T-helper 2 cell (primary cell): ENCODE measurements at places on chromosomes 6 and 20.

GRCh38 chr6:150756173-150756572 is 109.3 kb upstream of the MTHFD1L start:
- DNase-seq, result no peak

DNA sequence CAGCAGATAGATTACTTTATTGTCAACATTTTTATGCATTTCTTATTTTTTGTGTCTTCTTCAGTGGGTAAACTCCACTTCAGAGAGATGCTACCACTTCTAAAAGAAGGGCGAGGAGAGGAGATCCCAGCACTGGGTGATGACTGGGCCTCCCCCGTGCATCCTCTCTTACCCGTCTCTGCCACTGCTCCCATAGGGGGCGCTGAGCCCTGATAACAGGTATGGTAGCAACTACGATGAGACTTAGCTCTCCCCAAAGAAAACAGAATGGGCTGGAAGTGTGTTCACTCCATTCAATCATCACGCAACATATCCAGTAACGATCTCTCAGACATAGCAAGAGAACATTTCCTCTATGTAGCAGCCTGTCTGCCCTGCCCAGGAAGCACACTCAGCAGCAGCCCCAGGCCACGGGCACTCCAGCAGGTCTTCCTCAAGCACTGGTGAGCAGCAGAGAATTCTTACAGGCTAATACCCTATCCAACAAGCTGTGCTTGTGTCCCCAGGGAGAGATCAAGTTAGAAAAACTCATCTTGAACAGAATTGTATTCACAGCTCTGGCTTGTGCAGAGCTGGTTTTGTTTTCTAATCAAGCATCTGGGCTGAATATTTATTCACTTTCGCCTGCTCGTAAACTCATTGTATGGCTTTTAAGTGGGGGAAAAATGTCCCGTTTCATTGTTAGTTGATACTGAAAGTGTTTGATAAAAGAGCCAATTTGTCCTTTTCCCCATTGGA is 533.1 kb upstream of the CDH4 start:
- no peak for DNase-seq

DNA sequence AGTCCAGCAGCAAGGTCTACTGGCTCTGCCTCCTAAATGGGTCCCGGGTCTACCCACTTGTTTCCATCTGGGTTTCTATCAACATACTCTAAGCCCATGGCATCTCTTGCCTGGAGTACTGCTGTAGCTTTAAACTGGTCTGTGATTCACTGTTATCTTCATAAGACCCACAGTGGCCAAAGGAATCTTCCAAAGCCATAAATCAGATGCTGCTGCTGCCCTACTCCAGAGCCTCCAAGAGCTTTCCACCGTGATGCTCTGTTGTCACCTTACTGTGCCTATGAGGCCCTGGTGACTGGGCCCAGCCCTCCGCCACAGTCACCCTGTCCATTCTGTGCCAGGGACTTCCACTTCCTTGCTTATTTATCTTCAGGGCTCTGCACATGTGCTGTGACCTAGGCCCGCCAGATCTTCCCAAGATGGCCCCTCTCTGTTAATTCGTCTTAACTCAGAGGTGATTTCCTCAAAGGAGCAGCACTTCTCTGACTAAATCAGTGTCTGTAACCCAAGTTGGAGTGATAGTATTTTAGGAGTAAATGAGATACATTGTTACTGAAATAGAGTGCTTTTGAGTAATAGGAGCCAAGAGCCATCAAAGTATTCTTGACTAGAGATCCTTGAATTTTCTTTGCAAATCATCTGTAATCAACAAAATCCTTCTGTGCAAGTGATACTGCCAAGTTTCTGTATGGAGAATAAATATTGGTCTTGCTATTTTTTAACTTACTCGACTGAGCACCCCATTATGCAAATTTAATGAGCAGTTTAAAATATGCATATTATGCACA is 102.5 kb downstream of the PPP1R14C start:
- no peak for DNase-seq

GRCh38 chr6:1817033-1817761 is 207.5 kb downstream of the FOXC1 start:
- DNase-seq, result no peak

GRCh38 chr20:50919567-50919966 is 11.7 kb downstream of the ADNP start:
- no peak for DNase-seq

DNA sequence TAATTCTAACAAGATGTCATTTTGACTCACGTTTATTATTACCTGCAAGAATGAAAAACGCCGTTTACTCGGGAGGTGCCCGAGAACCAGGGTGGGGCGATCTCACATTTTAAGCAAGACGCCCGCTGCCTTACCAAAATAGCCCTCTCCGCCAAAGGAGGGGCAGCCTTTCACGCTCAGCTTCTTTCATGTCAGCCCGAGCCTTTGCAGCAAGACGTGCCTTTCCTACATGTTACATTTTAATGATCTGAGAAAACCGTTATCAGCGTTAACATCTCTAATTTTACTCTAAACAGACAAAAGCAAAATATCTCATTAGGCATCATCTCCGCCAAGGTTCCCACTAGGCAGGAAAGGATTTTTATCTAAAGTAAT is 2.0 kb downstream of the BACH2 start:
- DNase-seq, result no peak

DNA sequence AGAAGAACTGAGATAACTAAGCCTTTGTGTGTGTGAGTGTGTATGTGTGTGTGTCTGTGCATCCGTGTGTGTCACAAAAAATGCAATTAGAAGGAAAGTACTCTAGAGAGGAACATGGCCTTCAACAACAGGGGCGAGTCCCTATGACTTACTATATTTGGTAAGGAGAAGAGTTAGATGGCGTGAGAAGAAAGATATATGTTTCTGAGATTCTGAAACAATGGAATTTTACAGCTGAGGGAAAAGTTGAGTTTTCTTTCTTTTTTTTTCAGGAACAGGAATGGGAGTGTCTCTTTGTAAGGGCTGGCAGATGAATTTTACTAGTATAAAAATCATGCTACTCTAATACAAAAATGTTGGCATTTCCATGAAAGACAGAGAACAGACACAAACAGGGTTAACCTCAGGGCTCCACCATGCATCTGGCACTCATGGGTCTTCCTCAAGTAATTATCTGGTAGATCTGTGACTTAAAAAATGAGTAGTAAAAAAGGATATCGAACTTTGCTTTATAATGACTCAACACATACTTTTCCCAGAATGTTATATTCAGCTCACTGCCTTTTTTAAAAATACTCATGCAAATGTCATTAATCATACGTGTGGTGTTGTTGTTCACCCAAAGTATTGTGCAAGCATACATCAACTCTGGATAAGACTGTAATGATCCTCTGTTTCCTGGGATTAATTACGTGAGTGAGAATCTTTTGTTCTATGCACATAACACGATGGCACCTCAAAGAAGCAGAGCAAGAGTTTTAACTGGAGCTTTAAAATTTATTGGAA is 12.8 kb upstream of the SASH1 start:
- DNase-seq, result no peak

DNA sequence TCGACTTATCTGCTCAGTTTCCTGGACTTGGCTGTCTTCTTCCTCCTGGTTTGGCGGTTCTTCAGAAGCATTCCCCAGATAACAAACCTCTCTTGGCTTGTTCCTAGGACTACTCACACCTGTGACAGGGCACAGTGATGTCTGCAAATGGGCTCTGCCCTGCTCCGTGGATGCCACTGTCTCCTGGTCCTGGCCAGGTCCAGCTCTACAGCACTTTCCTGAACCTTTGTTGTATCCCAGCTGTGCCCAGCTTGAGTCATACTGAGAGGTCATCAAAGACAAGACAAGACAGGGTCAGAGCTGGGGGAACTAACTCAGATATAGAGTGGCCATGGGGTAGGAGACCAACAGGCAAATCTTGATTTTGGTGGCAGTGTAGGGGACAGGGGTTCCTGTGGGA is 102.7 kb upstream of the SLC22A23 start:
- no peak for DNase-seq

GRCh38 chr20:33828967-33829560 is 17.9 kb downstream of the CHMP4B start:
- no peak for DNase-seq
